ENCODE measurements at places on chromosomes 11 and 22.

DNA sequence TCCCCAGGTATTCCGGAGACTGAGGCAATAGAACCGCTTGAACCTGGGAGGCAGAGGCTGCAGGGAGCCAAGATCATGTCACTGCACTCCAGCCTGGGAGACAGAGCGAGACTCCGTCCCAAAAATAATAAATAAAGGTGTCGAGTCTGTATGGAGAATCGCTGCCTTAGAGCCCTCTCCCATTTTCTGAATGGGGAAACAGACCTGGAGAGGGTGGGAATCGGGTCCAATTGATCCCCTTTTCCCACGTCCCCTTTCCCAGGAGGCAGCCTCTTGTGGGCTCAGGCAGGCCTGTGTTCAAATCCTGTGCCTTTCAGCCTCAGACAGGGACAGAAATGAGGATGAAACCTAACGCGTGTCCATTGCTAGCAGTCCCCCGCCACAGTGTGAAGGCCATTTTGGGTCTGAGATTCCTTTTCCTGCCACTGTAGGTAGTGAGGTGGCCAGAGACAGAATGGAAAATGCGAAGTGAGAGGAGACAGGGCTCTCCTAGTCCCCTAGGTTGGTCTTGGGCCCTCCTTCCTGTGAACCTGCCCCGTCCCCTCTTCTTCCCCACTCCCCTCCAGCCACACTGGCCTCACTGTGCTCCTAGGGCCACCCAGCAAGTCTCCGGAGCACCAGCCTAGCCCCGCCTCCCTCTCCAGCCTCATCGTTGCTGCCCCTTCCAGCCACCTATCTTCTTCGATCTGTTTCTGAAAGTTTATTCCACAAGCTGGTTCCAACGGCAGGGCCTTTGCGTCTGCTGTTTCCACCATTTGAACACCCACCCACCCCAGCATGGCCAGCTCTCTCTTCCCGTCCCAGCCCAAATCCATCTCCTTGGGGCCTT is 2.7 kb upstream of the POLDIP3 start:
- DNase-seq = no peak

GRCh38 chr11:116825854-116826750 is 3.0 kb upstream of the APOA4 start:
- DNase-seq = no peak

DNA sequence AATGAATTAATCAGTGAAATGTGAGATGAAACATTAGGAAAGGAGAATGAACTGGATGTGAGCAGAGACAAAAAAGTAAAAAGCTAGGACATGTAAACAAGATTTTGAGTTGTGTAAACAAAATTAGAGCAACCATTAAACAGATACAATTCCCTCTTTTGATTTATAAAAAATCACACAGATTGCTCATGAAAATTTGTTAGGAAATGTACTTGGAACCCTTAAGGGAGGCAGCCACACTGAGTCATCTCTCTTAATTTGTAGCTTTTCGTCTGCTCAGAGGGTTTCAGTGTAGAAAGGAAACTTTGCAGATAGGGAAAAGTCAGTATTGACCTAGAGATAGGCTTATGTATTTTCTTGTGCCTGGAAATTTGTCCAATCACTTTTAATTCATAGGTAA is 49.6 kb upstream of the ME3 start:
- no peak for DNase-seq

DNA sequence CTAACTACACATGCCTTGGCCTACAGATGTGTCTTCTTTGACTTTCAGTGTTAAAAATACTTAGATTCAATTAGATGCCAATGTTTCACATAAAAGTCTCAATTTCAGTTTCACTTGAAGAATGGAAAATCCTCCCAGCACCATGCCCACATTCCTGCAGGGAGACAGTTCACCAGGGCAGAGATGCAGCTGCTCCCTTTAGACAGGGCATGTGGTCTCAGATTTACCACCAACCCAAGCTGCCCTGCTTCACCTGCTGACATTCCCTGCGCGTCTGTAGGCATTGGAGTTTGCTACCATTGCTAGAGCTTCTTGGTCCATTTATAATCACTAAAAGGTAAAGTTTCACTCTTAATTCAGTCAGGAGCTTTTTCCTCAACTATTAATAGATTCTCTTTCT is 113.9 kb downstream of the ARFGAP2 start:
- no peak for DNase-seq

DNA sequence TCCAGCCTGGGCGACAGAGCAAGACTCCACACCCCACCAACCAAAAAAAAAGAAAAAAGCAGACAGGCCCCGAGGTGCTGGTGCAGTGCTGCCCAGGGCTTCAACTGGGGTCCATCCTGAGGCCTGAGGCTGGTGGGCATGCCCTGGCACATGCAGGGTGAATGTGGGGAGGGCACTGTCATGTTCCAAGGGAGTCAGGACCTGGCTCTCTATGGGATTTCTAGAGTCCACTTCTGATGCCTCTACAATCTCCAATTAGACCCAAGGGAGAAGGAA is 10.1 kb downstream of the CENPM start:
- no peak for DNase-seq
